ENCODE measurements at places on chromosomes 16 and 17.

- ATAC-seq = peak; percentile 47
These were observed 77.0 kb downstream of the MYH13 start for GRCh38 chr17:10295728-10296343.

GRCh38 chr17:59498530-59499307 lies 66.7 kb upstream of the DHX40 start:
- no peak for ATAC-seq

GRCh38 chr16:89921131-89921701 lies 1.9 kb upstream of the TUBB3 start:
- ATAC-seq = no peak

DNA sequence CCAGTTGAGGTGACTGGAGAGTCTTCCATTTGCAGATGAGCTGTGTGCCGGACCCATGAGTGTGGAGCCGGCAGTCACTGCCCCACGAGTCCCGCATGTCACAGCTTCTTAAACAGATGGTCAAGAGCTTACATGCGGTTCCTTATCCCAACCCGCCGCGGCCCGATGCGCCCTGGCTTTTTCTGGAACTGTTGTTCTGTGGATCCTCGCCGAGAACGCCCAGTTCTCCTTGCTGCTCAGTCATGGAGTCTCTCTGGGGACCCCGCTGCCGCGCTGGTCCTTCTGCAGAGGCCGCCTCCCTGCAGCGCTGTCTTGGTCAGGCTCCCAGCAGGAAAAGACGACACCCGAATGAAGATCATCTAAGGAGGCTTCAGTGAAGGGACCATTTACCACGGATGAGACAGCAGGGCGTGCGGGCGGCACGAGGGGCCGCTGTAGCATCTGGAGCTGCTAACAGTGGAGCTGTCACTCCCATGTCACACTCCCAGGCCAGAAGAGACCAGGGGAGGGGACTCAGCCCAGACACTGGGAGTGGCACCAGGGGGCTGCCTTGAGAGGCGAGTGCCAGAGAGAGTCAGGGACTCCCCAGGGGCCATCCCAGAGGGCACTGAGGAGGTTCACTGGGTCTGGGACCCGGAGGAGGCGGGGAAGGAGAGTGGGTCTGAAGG lies 10.8 kb upstream of the LGALS3BP start:
- ATAC-seq = no peak

- peak; percentile 18 for ATAC-seq
These were observed 3.8 kb upstream of the CD7 start for GRCh38 chr17:82320956-82321927.

GRCh38 chr17:43576563-43577229 lies 30.6 kb upstream of the ETV4 start:
- ATAC-seq = peak; percentile 85

- peak; percentile 91 for ATAC-seq
These were observed 118.4 kb upstream of the HSBP1 start for GRCh38 chr16:83689385-83689831.

Data from motor neuron (in vitro differentiated cells).